Transverse colon (tissue), 4 donors: ENCODE measurements at places on chromosomes 13 and 19. TPM values are rescaled to one million over a fixed set of nuclear protein-coding genes. Genes with fewer than 3 reads are reported as not detected.

- no peaks in the 10 kb centered on the region for H3K27me3 ChIP-seq
- H3K4me1 ChIP-seq = peaks cover 29% of the 10 kb centered on the region
- no peak overlapping the region for H3K4me3 ChIP-seq
- DNase-seq = no peak
Observed at GRCh38 chr13:33194820-33195692, 90.5 kb downstream of the STARD13 start.

- peaks cover 5% of the 10 kb centered on the region for H3K4me1 ChIP-seq
- DNase-seq = peak; percentile 29
- peaks cover 10% of the 10 kb centered on the region for H3K27me3 ChIP-seq
- H3K4me3 ChIP-seq = no peak overlapping the region
Observed at GRCh38 chr19:5321851-5322681, 18.5 kb downstream of the PTPRS start.

DNA sequence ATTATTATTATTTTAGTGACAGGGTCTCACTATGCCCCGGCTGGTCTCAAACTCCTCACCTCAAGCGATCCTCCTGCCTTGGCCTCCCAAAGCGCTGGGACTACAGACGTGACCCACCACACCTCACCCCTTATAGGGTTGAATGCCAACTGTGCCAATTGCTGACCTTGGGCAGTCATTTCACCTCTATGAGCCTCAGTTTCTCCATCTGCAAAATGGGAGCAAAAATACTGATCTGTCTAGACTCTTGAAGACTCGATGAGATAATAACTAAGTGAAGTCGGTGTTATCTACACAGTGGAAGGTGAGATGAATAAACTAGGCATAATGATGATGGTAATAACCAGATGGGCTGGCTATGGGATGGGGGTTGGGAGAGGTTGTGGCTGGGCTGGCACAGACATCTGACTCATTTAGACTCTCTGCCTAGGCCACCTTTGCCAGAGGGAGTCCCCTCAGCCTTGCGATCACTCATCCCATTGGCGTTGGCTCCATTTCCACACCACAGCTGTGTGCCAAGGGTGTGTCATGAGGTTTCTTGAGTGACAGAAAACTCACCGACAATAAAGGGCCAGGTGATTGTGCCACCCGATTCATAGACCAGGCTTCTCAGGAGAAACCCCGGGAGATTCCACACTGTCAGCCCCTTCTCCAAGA, at the start of gene CASP14:
TSS of gene CASP14 (plus strand) at position 596 of the 657 bp plus-strand sequence. CDS start 2,772 bp downstream, outside the sequence.
- no peaks in the 10 kb centered on the region for H3K36me3 ChIP-seq
- H3K27me3 ChIP-seq = peaks cover 2% of the 10 kb centered on the region
- no peak for DNase-seq
- H3K27ac ChIP-seq = no peak within 1 kb of the TSS
- H3K4me1 ChIP-seq = no peaks in the 10 kb centered on the region
- no peak within 1 kb of the TSS for H3K4me3 ChIP-seq

DNA sequence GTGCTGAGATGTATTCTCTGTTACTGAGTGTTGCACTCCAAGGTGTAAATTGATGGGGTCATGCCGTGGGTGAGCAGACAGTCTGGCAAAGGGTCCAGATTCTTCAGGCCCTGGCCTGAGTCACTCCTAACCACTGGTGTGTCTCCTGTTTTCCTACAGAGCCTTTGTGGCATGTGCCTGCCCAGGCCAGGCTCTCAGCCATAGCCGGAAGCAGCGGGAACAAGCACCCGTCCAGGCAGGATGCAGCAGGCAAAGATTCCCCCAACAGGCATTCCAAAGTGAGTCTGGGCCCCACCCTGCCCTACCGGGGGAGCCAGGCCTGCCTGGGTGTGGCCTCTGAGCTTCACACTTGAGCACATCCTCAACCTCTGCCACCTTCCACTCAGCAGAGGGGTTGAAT, 61.9 kb downstream of the DPF1 start:
- no peaks in the 10 kb centered on the region for H3K27me3 ChIP-seq
- no peak overlapping the region for H3K4me3 ChIP-seq
- H3K36me3 ChIP-seq = peaks cover 35% of the 10 kb centered on the region
- no peaks in the 10 kb centered on the region for H3K4me1 ChIP-seq
- DNase-seq = no peak

GRCh38 chr13:94291631-94292322, 187.7 kb downstream of the DCT start:
- H3K27ac ChIP-seq = no peak overlapping the region
- H3K4me3 ChIP-seq = no peak overlapping the region
- DNase-seq = no peak
- no peaks in the 10 kb centered on the region for H3K4me1 ChIP-seq
- no peaks in the 10 kb centered on the region for H3K36me3 ChIP-seq

DNA sequence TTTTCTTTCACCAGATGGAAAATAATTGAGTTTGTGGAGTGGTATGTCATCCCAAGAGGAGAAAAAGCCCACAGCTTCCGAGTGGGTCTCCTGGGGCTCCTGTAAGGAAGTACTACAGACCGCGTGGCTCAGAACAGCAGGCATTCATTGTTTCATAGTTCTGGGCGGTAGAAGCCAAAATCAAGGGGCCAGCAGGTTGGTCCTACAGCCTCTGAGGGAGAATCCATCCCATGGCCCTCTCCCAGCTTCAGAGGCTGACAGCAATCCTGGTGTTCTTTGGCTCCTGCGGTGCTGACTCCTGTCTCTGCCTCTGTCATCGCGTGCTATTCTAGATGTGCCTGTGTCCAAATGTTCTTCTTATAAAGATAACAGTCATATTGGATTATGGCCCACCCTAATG, 362.6 kb downstream of the FGF14 start:
- no peaks in the 10 kb centered on the region for H3K27me3 ChIP-seq
- no peaks in the 10 kb centered on the region for H3K36me3 ChIP-seq
- no peak for DNase-seq
- H3K27ac ChIP-seq = no peak overlapping the region
- H3K4me1 ChIP-seq = no peaks in the 10 kb centered on the region
- no peak overlapping the region for H3K4me3 ChIP-seq

DNA sequence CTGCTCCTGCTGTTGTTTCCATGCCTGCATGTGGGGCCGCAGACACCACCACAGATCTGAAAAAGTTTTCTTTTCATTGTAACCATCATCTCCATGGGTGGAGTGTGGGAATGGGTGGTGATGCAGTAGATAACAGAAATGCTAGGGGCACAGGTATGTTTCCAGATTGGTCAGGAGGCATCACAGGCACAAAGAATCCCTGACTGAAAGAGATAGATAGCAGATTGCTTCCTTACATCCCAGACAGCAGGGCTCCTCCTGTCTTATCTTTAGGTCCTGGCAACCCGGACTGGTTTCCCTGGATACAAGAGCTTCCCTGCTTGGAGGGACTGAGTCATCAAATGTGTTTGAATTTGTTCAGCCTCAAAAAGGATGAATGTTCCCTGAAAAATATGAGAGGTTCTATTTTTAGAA, 1937.6 kb downstream of the PCDH9 start:
- no peaks in the 10 kb centered on the region for H3K27me3 ChIP-seq
- no peak for DNase-seq
- no peak overlapping the region for H3K4me3 ChIP-seq
- no peak overlapping the region for H3K27ac ChIP-seq
- no peaks in the 10 kb centered on the region for H3K4me1 ChIP-seq

DNA sequence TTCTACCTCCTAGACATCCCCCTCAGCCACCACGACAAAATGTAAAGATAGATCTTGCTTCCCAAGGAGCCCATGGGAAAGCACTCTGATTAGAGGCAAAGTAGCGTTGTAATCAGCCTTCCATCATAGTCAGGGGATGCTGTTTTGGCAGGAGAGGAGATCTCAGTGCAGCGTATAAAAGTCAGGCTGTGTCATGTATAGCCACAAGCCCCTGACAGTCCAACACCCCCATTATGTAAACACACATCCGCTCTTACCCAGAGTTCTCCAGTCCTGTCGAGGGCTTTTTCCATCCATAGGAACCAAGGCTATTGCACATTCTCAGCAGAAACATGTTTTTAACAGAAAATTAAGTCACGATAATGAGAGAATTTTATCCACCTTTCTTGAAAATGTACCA, 156.3 kb downstream of the CYSLTR2 start:
- no peaks in the 10 kb centered on the region for H3K4me1 ChIP-seq
- H3K36me3 ChIP-seq = no peaks in the 10 kb centered on the region
- H3K27me3 ChIP-seq = no peaks in the 10 kb centered on the region
- H3K27ac ChIP-seq = no peak overlapping the region

DNA sequence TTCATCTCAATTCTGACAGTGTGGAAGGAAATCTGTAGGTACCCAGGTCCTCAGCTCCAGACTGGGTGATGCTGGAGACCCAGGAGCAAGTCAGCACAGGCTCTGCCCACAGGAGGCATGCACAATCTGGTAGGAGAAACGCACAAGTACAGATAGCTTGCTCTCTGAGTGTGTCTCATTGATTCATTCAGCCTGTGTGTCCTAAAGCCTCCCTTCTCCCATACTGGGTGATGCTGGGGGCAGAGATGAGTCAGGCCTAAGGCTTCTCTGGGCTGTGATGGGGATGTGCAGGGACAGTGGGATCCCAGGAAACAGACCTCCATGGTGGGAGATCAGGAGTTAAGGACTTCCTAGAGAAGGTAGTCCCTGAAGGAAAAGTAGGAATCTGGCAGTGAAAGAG, 6.8 kb downstream of the ZNF526 start:
- H3K36me3 ChIP-seq = no peaks in the 10 kb centered on the region
- H3K27me3 ChIP-seq = no peaks in the 10 kb centered on the region
- no peaks in the 10 kb centered on the region for H3K4me1 ChIP-seq

DNA sequence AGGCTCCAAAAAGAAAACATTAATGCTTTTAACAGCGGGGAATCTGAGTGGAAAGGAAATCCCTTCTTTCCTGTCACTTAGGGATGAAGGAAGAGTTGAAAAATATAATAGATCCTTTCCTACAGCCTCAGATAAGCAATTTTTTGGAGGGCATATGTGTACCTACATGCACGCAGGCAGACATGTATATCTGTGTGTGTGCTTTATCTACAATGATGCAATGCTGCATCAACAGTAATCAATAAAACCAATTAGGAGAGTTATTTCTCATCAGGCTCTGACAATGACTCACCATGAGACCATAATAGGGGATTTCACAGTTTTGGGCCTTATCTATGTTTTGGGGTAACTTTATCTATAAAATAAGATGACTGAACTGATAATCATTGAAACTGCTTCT, 444.1 kb downstream of the ITGBL1 start:
- H3K27me3 ChIP-seq = no peaks in the 10 kb centered on the region
- no peak overlapping the region for H3K4me3 ChIP-seq
- no peaks in the 10 kb centered on the region for H3K36me3 ChIP-seq
- H3K27ac ChIP-seq = no peak overlapping the region
- no peak for DNase-seq

DNA sequence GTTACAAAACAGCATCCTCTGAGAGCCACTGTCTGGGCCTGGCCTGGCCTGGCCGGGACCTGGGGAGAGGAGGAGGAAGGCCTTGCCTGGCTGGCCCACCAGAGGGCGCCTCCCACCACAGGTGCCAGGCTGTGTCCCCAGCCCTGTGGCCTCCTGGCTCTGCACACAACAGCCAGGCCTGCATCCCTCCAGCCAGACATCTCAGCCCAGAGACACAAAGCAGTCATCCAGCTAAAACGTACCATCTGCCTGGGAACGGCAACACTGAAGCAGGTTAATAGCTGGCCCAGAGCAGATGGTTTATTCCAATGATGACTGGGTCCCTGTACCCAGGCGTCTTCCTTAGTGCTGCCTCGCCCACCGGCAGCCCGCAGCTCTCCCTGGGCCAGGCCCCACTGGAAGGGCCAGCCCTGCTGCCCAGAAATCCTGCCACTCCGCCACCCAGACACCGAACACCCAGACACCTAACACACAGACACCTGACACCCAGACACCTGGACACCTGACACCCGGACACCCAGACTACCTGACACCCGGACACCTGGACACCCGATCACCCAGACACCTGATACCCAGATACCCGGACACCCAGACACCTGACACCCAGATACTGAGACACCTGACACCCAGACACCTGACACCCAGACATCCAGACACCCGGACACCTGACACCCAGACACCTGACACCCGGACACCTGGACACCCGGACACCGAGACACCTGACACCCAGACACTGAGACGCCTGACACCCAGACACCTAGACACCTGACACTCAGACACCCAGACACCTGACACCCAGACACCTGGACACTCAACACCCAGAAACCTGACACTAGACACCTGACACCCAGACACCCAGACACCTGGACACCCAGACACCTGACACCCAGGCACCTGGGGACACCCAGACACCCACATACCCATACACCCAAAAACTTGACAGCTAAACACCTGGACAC, 20.1 kb downstream of the C19orf12 start:
- no peak overlapping the region for H3K4me3 ChIP-seq
- peak; percentile 85 for DNase-seq
- no peaks in the 10 kb centered on the region for H3K4me1 ChIP-seq
- H3K36me3 ChIP-seq = no peaks in the 10 kb centered on the region
- no peak overlapping the region for H3K27ac ChIP-seq
- H3K27me3 ChIP-seq = no peaks in the 10 kb centered on the region

- no peaks in the 10 kb centered on the region for H3K36me3 ChIP-seq
- no peak overlapping the region for H3K4me3 ChIP-seq
- H3K27me3 ChIP-seq = peaks cover 4% of the 10 kb centered on the region
Observed at GRCh38 chr19:3025549-3025886, 3.6 kb downstream of the TLE2 start.

- no peak overlapping the region for H3K27ac ChIP-seq
- no peak for DNase-seq
- H3K4me3 ChIP-seq = no peak overlapping the region
Observed at GRCh38 chr19:2421581-2422306, 5.6 kb downstream of the TIMM13 start.

GRCh38 chr13:74450964-74451363, 316.8 kb upstream of the KLF12 start:
- H3K4me3 ChIP-seq = no peak overlapping the region
- H3K36me3 ChIP-seq = no peaks in the 10 kb centered on the region
- peaks cover 4% of the 10 kb centered on the region for H3K27me3 ChIP-seq
- no peak overlapping the region for H3K27ac ChIP-seq
- H3K4me1 ChIP-seq = no peaks in the 10 kb centered on the region
- DNase-seq = no peak

PCDH20 gene
- total RNA-seq = not detected

PRRG2 gene
- 0.40 TPM for total RNA-seq

TSHZ3 gene
- total RNA-seq = 4.6 TPM

IZUMO4 gene
- total RNA-seq = 5.4 TPM

APOC1 gene
- total RNA-seq = 48.4 TPM

RYR1 gene
- total RNA-seq = 2.1 TPM

ALOX5AP gene
- total RNA-seq = 12.1 TPM

ZNF439 gene
- 20.3 TPM for total RNA-seq

TEX29 gene
- total RNA-seq = not detected
